ENCODE measurements at places on chromosomes 1 and 21. TPM values are rescaled to one million over a fixed set of nuclear protein-coding genes. Genes with fewer than 3 reads are reported as not detected.

The NUCKS1 gene
- 371 TPM for total RNA-seq

The NBPF19 gene
- 5.6 TPM for total RNA-seq

The LRRC71 gene
- total RNA-seq: not detected

The LYPD8 gene
- not detected for total RNA-seq

The PLA2G2D gene
- not detected for total RNA-seq

The GRIK3 gene
- 5.4 TPM for total RNA-seq

The SLC1A7 gene
- total RNA-seq: 0.18 TPM

The C1orf53 gene
- 0.48 TPM for total RNA-seq

The RIMS3 gene
- 20.0 TPM for total RNA-seq

The SMPDL3B gene
- total RNA-seq: 14.8 TPM

The CD160 gene
- 0.35 TPM for total RNA-seq

The GBP5 gene
- total RNA-seq: not detected

The BCAN gene
- total RNA-seq: 4.1 TPM

The NCAM2 gene
- 0.30 TPM for total RNA-seq

The RGSL1 gene
- not detected for total RNA-seq

The RCSD1 gene
- total RNA-seq: 0.31 TPM

The CFHR1 gene
- not detected for total RNA-seq

The TNFSF4 gene
- 0.21 TPM for total RNA-seq

The HLX gene
- not detected for total RNA-seq

The ST6GALNAC5 gene
- total RNA-seq: 11.6 TPM

The FOXO6 gene
- 1.00 TPM for total RNA-seq

The RNF223 gene
- total RNA-seq: not detected

The UBE2Q1 gene
- total RNA-seq: 64.8 TPM

The SPRTN gene
- 14.9 TPM for total RNA-seq

The C4BPA gene
- not detected for total RNA-seq

The GIPC2 gene
- 0.07 TPM for total RNA-seq

The RPF1 gene
- total RNA-seq: 82.5 TPM

The ARHGAP29 gene
- total RNA-seq: 5.6 TPM

The CCDC185 gene
- total RNA-seq: not detected

The CSF1 gene
- 5.5 TPM for total RNA-seq

The ANGPTL3 gene
- 0.04 TPM for total RNA-seq

The ARMH1 gene
- total RNA-seq: 0.62 TPM

The S100B gene
- not detected for total RNA-seq

Measured in H7 (cell line).